HFFc6 (cell line): ENCODE measurements at places on chromosomes 6 and 20. TPM values are rescaled to one million over a fixed set of nuclear protein-coding genes. Genes with fewer than 3 reads are reported as not detected.

Gene GHRH
- total RNA-seq: not detected in 3 replicates

Gene ALDH8A1
- 0.10 TPM in 1 of 2 replicates, not detected in the other for total RNA-seq

Gene TREML1
- not detected in 3 replicates for total RNA-seq

Gene CCN6
- total RNA-seq: not detected in 3 replicates

Gene EYA4
- not detected in 3 replicates for total RNA-seq

Gene TOX2
- 46.1 to 63.2 TPM (median 51.6 TPM) in 3 replicates for total RNA-seq

Gene PRICKLE4
- 0.89 TPM in 1 of 2 replicates, not detected in the other for total RNA-seq

Gene RSPH9
- 0.09 to 0.42 TPM in 2 of 3 replicates, not detected in the other for total RNA-seq

Gene ECT2L
- not detected in 3 replicates for total RNA-seq

Gene RIPOR3
- total RNA-seq: 0.07 to 0.16 TPM (median 0.11 TPM) in 3 replicates

Gene C6orf15
- total RNA-seq: not detected in 3 replicates

Gene E2F3
- 16.2 to 17.4 TPM (median 17.2 TPM) in 3 replicates for total RNA-seq

Gene GPSM3
- 4.2 to 8.7 TPM (median 5.2 TPM) in 3 replicates for total RNA-seq

Gene MYLK4
- total RNA-seq: 0.13 to 0.27 TPM (median 0.14 TPM) in 3 replicates

Gene PNPLA1
- not detected in 3 replicates for total RNA-seq
